ENCODE measurements at places on chromosomes 4 and X.

DNA sequence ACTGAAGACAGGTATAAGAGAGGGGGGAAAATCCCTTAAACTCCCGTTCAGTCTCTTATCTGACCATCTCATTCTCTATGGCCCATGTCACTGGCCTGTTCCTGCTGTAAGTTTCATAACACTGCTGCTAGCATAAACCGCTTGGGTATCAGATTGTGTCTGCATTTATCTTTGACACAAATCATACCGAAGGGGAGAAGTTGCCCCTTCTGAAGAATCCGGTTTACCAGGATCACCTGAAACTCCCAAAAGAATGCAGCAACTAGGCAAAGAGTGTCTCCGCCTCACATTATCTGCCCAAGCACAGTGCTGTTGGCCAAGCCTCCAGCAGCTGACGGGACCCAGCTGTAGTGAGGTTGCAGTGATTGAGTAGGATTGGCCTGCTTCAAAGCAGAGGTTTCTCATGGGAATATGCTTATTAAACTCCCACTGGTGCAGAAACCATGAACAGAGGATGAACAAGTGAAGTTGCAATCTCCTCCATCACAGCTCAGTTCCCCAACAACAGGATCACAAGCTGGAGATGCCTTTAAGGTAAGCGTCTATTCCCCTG, 71.3 kb upstream of the PUDP start:
- no peak for DNase-seq

DNA sequence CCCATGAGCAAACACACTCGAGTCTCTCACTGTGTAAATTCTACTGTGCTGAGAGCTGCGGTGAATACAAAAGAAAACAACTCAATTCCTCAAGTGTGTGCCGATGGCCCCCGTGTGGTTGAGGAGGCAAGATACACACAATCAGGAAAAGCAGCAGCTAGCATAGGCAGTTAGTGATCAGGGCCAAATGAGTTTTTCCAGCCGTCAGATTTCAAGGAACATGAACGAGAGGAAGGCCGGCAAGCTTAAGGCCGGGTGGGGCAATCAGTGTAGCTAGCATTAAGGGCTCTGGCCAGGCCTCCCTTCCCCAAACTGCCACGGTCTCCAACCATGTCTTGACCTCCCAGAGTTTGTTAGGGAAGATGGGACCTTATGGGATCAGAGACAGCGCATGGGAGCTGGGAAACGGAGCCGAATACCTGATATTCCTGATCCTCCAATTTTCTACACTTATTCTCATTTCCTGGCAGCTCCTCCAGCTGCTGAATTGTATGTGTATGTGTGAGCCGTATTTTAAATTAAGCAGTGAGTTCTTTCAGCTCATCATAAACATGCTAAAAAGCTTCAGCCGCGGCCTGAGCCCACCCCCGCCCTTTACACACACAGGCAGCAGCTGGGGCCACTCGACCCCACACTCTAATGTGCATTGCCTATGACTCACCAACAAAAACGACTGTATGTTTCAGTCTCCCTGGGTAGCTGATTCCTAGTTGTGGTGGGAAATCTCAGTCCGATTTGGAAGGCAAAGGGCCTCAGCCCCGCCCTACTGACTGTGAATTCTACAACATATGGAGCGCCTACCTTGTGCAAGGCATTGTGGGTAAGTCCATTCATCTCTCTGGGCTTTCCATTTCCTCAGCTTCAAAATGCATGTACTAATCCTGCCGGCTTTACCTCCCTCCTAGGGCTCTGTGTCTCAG, 59.9 kb downstream of the RTL9 start:
- no peak for DNase-seq

- no peak for DNase-seq
Measured at GRCh38 chr4:144304025-144304424, 163.5 kb upstream of the GYPA start.

DNA sequence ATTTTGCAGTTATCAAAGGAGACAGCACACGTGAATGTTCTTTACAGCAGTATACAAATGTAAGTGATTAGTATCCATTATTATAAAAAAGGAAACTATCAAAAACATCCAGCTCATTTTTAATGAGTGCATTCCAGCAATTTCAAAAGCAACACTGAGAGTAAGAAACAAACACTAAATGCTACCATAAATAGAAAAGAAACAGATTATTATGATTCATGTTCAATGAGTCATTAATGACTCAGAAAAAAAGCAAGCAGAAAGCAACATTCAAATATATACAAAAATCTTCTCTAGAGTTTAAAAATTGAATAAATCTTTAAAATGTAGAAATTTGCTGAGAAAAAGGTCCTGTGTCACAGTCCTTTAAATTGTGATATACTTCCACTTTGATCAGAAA, 346.5 kb upstream of the FMR1 start:
- DNase-seq = no peak

Data from activated CD8-positive, alpha-beta memory T cell treated with anti-CD3 and anti-CD28 coated beads for 48 hours (primary cell).